ENCODE measurements at places on chromosomes 1 and 21.

GRCh38 chr1:236685917-236686814 is at the start of gene ACTN2:
ACTN2 (plus strand) TSS chr1:236686499; CDS start chr1:236686674, 175 bp downstream.
- DNase-seq, result no peak

- DNase-seq, result no peak
Measured at GRCh38 chr1:179206812-179207211, 22.7 kb downstream of the ABL2 start.

DNA sequence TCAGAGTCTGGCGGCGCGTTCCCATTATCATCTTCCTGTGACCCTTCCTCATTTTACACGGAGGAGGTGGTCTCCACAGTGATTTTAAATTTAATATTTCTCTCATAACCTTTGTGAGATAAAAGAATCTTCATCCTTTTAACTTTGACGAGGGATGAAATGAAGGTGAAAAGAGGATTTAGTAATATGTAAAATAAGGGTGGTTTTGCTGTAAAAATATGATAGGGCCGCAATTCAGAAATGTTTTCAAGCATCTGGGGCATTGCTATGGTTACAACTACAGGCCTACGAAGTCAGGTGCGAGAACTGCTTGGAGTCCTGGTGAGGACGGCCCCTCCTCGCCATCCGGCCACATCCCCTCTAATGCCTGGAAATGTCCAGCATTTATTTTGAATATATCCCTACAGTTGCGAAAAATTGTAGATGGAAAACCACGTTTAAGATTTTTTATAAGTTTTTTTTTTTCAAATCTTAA is 422 bp upstream of the RSBN1 start:
- no peak for DNase-seq

DNA sequence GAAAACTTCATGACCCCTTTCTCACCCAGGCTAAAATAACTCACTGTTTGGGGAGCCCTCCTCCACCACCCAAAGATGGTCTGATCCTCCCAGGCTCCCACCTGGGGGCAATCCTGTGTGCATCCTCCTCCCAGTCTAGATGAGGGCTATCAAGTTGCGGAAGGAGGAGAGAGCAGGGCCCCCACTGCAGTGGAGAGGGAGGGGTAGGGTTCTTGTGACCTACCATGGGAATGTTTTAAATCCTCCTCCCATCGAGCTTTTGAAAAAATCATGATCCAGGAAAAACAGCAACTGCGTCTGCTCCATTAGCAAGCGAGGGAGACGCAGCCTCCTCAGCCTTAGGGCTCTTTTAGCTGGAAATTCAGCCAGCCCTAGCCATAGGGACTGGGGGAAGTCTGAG is 80.0 kb downstream of the NAV1 start:
- no peak for DNase-seq

- DNase-seq, result no peak
Measured at GRCh38 chr1:162878000-162878596, 17.1 kb upstream of the CCDC190 start.

- no peak for DNase-seq
Measured at GRCh38 chr1:54520631-54521321, 27.3 kb upstream of the ACOT11 start.

- no peak for DNase-seq
Measured at GRCh38 chr1:156551869-156552268, 20.5 kb downstream of the IQGAP3 start.

GRCh38 chr1:46133181-46133658 is 791 bp upstream of the PIK3R3 start:
- no peak for DNase-seq
